ENCODE measurements at places on chromosomes 16 and 17.

DNA sequence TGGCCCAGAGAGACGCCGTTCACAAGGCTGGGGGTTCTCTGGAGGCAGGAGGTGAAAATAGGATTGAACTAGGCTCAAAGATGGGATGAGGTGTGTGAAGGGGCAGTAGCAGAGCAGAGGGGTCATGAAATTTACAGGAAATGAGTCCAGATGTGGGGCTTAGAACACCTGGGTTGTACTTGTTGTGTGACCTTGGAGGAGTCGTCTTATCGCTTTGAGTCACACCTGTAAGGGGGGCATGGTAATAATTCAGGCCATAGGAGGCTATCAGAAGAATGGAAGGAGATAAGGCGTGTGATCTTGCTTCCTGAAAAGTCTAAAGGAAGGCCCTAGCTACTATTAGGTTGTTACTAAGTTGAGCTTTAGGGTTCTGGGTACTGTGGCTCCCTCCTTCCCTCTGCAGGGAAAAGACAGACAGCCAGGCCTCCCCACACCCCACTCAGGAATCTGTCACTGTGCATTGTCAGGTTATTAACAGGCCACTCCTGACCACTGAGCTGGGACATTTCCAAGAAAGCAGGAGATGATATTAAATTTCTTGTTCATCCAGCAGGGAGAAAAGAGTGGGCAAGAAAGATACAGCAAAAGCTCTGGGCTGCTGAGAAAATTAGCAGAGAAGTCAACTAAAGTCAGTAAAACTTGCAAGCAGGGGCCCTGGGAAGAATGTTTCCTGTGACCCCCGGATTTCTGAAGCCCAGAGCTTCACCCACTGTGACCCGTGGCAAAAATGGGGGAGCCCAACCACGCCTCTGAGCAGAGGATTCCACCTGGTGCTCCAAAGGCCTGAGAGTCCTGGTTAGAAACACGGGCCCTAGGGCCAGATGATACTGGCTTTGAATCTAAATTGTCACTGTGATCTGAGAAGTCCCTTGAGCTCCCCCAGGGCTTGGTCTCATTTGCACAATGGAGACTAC, 6.0 kb upstream of the CDC42EP4 start:
- DNase-seq, result no peak

GRCh38 chr17:81114351-81115093, 50.8 kb upstream of the PVALEF start:
- no peak for DNase-seq

- no peak for DNase-seq
These were observed 42.6 kb downstream of the NLRP1 start for GRCh38 chr17:5541610-5542202.

- no peak for DNase-seq
These were observed 19.5 kb upstream of the USP10 start for GRCh38 chr16:84680165-84680842.

DNA sequence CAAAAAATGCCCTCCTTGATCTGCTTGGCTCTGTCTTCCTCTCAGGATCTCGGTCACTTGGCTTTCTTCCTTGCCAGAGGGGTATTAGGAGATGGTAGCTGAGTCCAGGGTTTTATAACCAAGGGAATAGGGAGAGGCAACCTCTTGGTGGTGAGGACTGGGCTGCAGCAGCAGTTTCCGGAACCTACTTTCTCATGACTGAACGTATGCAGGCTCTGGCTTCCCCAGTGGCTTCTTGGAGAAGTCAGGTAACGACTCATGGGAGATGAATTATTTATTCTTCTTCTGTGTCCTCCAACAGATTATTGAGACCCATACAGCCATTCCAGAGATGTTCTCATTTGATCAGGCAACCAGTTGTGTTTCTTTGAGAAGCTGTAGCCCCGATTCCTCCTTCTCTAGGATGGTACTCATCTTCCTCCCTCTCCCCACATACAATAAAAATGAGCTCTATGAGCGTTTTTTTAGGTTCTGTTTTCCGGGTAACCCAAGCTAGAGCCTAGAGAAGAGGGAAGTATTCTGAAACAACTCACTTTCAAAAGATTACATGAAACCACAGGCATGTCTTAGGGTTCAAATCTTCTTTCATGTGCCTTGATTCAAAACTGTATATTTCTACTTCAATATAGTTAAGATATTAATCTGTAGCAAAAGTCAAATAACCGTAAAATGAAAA, 22.3 kb upstream of the DHX40 start:
- no peak for DNase-seq

- DNase-seq, result no peak
These were observed 85.7 kb upstream of the HS3ST2 start for GRCh38 chr16:22728167-22728836.

DNA sequence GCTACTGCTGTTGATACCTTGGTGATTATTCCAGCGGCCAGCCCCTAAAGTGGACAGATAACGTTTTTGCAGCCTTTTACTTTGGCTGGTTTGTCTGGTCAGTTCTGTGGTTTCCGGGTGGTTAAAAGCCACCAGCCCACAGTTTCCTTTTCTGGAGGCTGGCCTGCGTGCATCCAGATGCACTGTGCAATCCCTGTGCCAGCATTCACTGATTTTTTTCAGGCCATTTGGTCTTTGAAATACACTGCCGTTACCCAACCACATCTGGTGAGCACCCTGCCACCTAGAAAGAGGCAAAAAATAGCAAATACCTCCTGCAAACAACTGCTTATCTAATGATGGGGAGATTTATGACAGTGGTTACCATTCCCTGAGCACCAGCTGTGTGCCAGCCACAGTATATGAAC, 797 bp downstream of the NUDT7 start:
- no peak for DNase-seq

DNA sequence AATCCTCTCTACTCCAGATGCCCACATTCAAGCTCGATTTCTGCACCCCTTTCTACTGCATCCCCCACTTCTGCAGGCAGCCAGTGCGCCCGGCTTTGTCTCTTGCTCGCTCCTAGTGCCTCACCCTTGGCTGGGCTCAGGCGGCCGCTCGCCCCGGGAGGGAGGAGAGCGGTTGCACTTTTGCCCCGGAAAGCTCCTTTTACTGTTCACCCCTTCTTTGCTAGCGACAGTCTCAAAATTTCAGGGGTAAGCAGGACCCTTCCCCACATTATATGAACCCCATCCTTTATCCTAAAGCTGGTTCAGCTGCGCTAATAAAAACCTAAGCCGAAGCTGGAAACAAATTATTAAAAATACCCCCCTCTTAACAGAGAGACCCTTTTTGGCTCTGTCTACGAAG, 1.0 kb downstream of the HOXB5 start:
- DNase-seq, result no peak

DNA sequence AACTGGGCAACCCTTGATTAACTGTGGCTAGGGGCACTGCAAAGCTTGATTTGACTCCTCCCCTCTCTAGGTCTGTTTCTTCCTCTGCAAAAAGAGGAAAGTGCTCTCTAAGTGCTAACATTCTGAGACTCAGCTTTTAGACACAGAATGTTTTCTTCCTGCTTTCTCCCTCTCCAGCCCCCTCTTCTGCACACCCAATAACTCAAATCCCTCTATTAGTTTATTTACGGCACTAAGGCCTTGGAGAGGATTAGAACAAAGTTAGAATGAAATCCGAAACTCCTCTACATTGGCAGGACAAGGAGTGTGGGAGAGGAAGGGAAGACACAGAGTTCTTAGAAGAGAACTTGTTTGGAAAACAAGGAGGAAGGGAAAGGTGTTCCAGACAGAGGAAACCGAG, 3.3 kb upstream of the SBK1 start:
- DNase-seq, result no peak

DNA sequence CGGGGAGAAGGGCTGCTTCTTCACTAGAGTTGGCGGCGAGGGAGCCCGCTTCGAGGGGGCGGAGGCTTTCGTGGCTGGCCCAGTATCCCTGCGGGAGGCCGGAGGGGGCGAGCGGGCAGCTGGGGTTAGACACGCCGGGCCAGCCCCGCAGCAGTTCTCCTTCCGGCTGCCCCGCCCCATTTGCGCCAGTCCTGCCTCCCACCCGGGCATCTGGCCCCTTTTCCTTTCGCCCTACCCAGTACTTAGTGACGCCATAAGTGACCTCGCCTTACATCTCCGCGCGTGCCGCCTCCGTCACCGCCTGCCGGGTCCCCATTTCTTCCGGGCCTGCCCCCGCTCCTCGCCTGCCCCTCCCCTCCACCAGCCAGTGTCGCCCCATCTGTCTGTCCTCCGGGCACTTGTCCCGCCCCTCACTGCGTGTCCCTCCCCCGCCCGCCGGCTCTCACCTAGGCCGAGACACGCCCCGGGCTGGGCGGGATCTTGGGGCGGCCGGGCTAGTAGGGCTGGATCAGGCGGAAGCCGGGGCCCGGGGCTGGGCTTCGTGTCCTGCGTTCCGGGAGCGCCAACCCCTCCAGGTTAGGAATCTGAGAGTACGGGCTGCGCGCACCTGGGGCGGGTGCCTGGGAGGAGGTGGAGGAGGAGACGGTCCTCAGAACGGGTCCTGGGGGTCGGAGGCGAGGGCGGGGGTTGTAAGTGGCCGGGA, 14.3 kb downstream of the SPATA32 start:
- DNase-seq, result peak; percentile 94

- DNase-seq, result no peak
These were observed 177.2 kb downstream of the CDH8 start for GRCh38 chr16:61858988-61859387.

DNA sequence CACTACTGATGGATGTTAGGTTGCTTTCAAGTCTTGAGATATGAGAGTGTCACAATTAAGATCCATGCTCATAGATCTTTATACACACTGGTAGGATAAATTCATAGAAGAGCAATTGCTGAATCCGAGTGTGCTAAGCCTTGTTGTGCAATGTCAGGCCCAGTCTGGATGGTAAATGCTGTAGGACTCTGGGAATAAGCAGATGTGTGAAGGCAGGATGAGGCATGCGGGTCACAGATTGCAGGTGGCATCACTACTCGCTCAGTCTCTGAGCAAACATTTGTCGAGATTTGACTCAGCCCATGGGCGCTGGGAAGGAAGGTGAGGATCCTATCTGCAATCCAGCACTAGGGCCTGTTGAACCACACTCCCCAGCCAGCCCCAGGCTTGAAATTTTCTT, 40.7 kb downstream of the TMEM186 start:
- no peak for DNase-seq

GRCh38 chr17:18218756-18219415, 6.5 kb upstream of the LLGL1 start:
- DNase-seq, result no peak

GRCh38 chr17:21239680-21240368, 13.4 kb downstream of the NATD1 start:
- no peak for DNase-seq

GRCh38 chr17:74119049-74119580, 84.4 kb upstream of the RPL38 start:
- no peak for DNase-seq

DNA sequence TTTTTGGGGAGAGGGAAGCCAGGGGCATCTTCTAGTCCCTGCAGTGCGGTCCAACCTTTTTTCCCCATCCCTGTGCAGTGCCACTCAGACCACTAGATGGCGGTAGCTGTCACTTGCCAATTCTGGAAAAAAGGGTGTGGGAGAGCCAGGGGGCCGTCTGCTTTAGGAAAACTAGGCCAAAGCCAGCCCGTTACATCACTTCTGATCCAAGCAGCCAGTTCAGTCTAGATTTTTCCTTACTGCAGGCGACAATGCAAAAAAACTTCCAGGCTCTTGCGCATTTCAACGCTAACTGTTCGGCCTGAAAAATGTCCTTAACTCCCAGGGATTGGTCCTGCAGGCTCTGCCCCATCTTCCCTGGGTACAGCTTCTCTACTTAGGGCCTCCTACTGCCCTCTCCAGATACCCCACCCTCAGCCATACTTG, 69.2 kb upstream of the CES5A start:
- DNase-seq, result no peak

DNA sequence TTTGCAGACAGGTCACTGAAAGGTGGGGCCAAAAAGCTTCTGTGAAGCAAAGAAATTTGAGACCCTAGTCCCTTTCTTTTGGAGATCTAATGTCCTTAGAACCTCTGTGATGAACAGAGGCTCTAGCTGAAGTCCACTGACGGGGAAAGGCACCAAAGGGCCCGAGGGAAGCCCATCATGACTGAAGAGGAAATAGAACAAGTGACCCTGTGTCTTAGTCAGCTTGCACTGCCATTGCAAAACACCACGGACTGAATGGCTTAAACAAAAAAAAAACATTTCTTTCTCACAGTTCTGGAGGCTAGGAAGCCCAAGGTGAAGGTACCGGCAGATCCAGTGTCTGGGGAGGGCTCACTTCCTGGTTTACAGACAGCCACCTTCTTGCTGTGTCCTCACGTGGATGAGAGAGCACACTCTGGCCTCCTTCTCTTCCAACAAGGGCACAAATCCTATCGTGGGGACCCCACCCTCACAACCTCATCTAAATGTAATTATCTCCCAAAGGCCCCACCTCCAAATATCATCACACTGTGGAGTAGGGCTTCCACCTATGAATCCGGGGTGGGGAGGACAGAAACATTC, 24.3 kb upstream of the ASGR2 start:
- DNase-seq, result no peak

GRCh38 chr17:50719924-50720794, 756 bp downstream of the LUC7L3 start:
- no peak for DNase-seq

DNA sequence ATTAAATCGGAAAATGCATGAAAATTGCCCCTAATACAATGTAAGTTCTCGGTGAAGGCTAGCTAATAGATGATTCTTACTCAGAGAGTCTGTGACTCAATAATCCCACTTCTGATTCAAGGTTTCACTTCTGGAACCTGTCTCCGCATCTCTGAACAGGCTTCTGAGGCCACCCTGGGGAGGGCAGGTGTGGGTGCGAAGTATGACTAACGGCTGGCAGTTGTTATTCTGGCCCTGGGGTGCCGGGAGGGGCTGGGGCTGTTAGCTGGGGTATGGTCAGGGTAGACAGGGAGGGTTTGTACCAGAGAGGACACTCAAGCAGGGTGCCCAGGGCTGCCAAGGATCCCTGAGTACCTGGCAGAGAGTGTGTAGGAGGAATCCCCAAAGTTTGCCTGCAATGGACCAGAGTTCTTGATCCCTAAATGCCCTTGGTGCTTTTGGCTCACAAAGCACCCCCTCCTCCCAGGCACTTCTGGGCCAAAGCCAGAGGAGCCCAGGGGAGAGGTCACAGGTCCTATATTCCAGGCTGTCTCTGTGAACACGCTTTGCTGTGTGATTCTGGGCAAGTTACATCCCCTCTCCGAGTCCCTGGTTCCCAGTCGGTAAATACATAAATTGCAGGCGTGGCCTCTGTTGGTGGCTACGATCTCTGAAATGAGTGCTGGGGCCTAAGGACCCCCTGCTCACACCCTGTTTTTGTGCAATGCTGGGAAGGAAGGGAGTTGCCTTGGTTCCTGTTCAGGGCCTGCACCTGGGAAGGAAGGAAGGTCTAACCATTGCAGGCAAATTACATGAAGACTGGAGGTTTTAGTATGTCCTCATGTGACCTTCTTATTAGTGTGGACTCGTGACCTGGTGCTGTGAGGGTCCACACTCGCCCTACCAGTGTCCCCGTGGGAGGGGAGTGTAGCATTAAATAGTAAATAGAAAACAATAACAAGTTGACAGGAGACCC, 49.9 kb upstream of the CPNE2 start:
- peak; percentile 56 for DNase-seq

- DNase-seq, result no peak
These were observed at the start of gene PLLP for GRCh38 chr16:57284209-57284951. Gene PLLP (minus strand): TSS chr16:57284672. CDS start chr16:57284540, 132 bp downstream.
